Activated naive CD8-positive, alpha-beta T cell treated with anti-CD3 and anti-CD28 coated beads, Interleukin-2, amount 10 ng/mL, durations not matched to agents 7 days and 5 days (primary cell): ENCODE measurements at places on chromosomes 13 and 19.

- no peaks in the 10 kb centered on the region for H3K36me3 ChIP-seq
- H3K4me3 ChIP-seq = no peak overlapping the region
- no peaks in the 10 kb centered on the region for H3K27me3 ChIP-seq
- no peak overlapping the region for H3K27ac ChIP-seq
Observed at GRCh38 chr13:107348471-107348870, 780.5 kb upstream of the ARGLU1 start.

- no peaks in the 10 kb centered on the region for H3K4me1 ChIP-seq
- no peak overlapping the region for H3K4me3 ChIP-seq
- H3K36me3 ChIP-seq = no peaks in the 10 kb centered on the region
- peaks cover 2% of the 10 kb centered on the region for H3K27me3 ChIP-seq
Observed at GRCh38 chr13:78743973-78744372, 85.0 kb upstream of the OBI1 start.

DNA sequence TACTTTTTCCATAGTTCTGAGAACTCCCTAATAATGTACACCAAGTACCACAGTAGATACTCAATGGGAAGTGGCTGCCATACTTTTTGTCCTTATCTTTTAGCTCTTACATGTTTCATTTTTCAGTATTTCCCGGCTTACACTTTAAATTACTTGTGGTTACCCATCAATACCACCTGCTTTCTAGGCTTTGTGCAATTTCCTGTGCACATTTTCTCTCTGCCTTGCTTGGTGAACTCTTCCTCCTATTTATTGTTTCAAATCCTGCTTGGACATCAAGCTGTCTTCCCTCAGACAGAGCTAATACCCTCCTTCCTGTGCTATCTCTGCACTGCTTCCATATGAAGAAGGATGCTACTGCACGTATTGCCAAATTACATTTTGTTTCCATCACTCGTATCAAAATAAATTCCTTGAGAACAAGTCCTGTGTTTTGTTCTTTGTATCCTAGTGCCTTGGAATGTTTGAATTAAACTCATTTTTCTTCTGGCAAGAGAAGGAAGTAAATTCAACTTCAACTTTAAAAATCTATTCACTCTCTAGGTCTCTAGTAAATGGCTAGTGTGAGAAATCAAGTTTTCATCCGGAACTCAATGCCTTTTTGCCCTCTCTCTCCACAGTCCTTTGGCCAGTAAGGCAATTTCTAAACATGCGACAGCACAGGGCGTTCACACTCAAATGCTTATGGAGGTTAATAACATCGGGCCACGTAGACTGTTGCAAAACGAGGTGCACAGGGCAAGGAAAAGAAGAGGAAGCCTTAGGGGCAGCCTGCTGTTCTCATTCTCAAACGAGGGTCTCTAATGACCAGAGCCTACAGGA, 5.6 kb downstream of the ZAR1L start:
- H3K4me1 ChIP-seq = peaks cover 23% of the 10 kb centered on the region
- H3K27ac ChIP-seq = peak overlapping the region; percentile 52
- H3K36me3 ChIP-seq = no peaks in the 10 kb centered on the region
- H3K4me3 ChIP-seq = peak overlapping the region; percentile 57

DNA sequence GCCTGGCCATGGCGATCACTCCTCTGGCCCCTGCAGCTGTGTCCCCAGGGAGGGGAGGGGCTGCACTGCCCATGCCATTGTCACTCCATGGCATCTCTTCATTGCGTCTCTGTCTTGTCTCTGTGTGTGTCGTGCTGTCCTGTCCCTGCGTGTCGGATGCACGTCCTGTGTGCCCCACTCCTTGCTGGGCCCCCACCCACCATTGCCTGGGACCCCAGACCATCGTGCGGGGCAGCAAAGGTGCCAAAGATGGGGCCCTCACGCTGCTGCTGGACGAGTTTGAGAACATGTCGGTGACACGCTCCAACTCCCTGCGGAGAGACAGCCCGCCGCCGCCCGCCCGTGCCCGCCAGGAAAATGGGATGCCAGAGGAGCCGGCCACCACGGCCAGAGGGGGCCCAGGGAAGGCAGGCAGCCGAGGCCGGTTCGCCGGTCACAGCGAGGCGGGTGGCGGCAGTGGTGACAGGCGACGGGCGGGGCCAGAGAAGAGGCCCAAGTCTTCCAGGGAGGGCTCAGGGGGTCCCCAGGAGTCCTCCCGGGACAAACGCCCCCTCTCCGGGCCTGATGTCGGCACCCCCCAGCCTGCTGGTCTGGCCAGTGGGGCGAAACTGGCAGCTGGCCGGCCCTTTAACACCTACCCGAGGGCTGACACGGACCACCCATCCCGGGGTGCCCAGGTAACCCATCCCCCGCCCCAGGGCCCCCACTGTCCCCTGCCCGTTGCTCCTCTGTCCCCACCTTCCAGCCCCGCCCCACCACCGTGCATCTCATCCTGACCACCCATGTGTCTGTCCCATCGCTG, 23.9 kb upstream of the NCCRP1 start:
- DNase-seq = no peak
- H3K27me3 ChIP-seq = no peaks in the 10 kb centered on the region
- no peak overlapping the region for H3K27ac ChIP-seq
- H3K4me3 ChIP-seq = no peak overlapping the region
- no peaks in the 10 kb centered on the region for H3K4me1 ChIP-seq

DNA sequence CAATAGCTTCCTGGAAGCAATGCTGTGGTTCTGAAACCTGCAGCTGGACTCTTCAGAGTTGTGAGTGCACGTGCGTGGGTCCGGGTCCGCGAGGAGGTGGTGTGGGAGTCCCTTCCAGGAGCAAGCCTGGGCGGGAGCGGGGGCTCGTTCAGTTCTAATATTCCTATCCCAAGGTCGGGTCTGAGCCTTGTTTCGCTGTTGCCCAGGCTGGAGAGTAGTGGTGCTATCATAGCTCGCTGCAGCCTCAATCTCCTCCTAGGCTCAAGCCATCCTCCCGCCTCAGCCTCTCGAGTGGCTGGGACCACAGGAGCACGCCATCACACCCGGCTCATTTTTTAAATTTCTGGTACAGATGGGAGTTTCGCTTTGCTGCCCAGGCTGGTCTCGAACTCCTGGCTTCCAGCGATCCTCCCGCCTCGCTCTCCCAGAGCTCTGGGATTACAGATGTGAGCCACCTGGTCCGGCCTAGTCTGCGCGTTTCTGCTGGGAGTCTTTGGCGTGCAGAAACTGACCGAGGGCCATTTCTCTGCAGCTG, 625 bp downstream of the ZFP82 start:
- H3K4me1 ChIP-seq = peaks cover 19% of the 10 kb centered on the region
- H3K4me3 ChIP-seq = peak overlapping the region; percentile 93
- H3K36me3 ChIP-seq = peaks cover 51% of the 10 kb centered on the region
- H3K27ac ChIP-seq = peak overlapping the region; percentile 97
- peaks cover 7% of the 10 kb centered on the region for H3K27me3 ChIP-seq
- no peak for DNase-seq

- no peak overlapping the region for H3K27ac ChIP-seq
- no peaks in the 10 kb centered on the region for H3K36me3 ChIP-seq
- H3K27me3 ChIP-seq = no peaks in the 10 kb centered on the region
- H3K4me3 ChIP-seq = no peak overlapping the region
Observed at GRCh38 chr13:66700117-66700601, 530.0 kb downstream of the PCDH9 start.

GRCh38 chr13:23505007-23505406, 65.2 kb upstream of the TNFRSF19 start:
- no peak overlapping the region for H3K27ac ChIP-seq
- no peaks in the 10 kb centered on the region for H3K36me3 ChIP-seq
- no peaks in the 10 kb centered on the region for H3K4me1 ChIP-seq

- no peak overlapping the region for H3K27ac ChIP-seq
- H3K27me3 ChIP-seq = no peaks in the 10 kb centered on the region
- no peaks in the 10 kb centered on the region for H3K4me1 ChIP-seq
- no peak overlapping the region for H3K4me3 ChIP-seq
Observed at GRCh38 chr13:91045351-91046034, 302.0 kb upstream of the MIR17HG start.

GRCh38 chr13:114146629-114147028, 14.2 kb upstream of the RASA3 start:
- peaks cover 48% of the 10 kb centered on the region for H3K4me1 ChIP-seq
- H3K27ac ChIP-seq = peak overlapping the region; percentile 27
- H3K27me3 ChIP-seq = peaks cover 20% of the 10 kb centered on the region

DNA sequence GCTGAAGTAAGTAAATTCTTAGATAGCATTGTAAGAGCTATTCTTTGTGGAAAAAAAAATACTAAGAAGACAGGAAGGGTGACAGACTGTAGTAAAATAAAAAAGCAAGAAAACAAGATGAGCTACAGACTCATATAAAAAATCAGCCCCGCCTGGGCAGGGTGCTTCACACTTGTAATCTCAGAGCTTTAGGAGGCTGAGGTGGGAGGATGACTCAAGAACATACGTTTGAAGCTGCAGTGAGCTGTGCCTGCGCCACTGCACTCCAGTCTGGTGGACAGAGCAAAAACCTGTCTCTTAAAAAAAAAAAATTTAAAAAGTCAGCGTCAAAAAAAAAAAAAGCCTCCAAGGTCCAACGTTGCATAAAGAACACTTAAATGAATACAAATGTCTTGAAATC, 102.1 kb downstream of the VWA8 start:
- H3K4me1 ChIP-seq = peaks cover 7% of the 10 kb centered on the region
- no peaks in the 10 kb centered on the region for H3K27me3 ChIP-seq
- H3K36me3 ChIP-seq = peaks cover 30% of the 10 kb centered on the region
- no peak for DNase-seq
- no peak overlapping the region for H3K4me3 ChIP-seq

- H3K4me1 ChIP-seq = peaks cover 4% of the 10 kb centered on the region
- H3K36me3 ChIP-seq = no peaks in the 10 kb centered on the region
- H3K27me3 ChIP-seq = no peaks in the 10 kb centered on the region
- H3K27ac ChIP-seq = no peak overlapping the region
Observed at GRCh38 chr19:31013384-31014020, 335.7 kb downstream of the TSHZ3 start.

GRCh38 chr13:40452038-40452666, 214.3 kb downstream of the FOXO1 start:
- peaks cover 2% of the 10 kb centered on the region for H3K36me3 ChIP-seq
- H3K4me3 ChIP-seq = no peak overlapping the region
- no peak for DNase-seq

DNA sequence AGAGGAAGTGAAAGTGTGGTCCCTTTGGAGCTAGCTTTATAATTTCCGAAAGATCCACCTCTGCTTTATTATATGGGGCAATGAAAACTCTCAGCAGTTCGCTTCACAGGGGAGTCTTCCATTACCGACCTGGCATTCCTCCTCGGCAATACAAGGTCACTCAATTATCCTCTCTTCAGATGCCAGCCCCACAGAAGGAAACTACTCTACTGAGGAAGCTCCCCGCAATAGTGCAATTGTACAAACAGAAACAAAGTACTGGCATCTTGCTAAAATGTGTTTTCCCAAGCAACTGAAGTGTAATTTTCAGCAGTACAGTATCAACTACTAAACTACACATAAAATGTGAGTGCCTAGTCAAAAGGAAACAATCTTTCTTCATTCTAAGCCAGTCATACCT, 702.0 kb downstream of the PCDH9 start:
- DNase-seq = no peak
- H3K36me3 ChIP-seq = no peaks in the 10 kb centered on the region
- H3K4me3 ChIP-seq = no peak overlapping the region
- H3K4me1 ChIP-seq = no peaks in the 10 kb centered on the region
- H3K27ac ChIP-seq = no peak overlapping the region
- H3K27me3 ChIP-seq = peaks cover 3% of the 10 kb centered on the region

GRCh38 chr13:100644371-100644770, 30.2 kb downstream of the TMTC4 start:
- no peak overlapping the region for H3K27ac ChIP-seq
- no peak for DNase-seq
- peaks cover 1% of the 10 kb centered on the region for H3K4me1 ChIP-seq
- no peak overlapping the region for H3K4me3 ChIP-seq

GRCh38 chr13:24282256-24282655, 27.1 kb upstream of the C1QTNF9 start:
- peaks cover 27% of the 10 kb centered on the region for H3K36me3 ChIP-seq
- H3K4me3 ChIP-seq = no peak overlapping the region
- DNase-seq = no peak

- no peak overlapping the region for H3K4me3 ChIP-seq
- H3K27ac ChIP-seq = no peak overlapping the region
- H3K27me3 ChIP-seq = peaks cover 9% of the 10 kb centered on the region
Observed at GRCh38 chr13:80048802-80049201, 292.1 kb downstream of the SPRY2 start.

GRCh38 chr13:100662468-100663211, 12.0 kb downstream of the TMTC4 start:
- no peaks in the 10 kb centered on the region for H3K27me3 ChIP-seq
- DNase-seq = no peak
- peaks cover 29% of the 10 kb centered on the region for H3K4me1 ChIP-seq
- H3K27ac ChIP-seq = no peak overlapping the region
- H3K36me3 ChIP-seq = peaks cover 59% of the 10 kb centered on the region

- no peaks in the 10 kb centered on the region for H3K27me3 ChIP-seq
- H3K27ac ChIP-seq = peak within 1 kb of the TSS; percentile 95
- peaks cover 30% of the 10 kb centered on the region for H3K4me1 ChIP-seq
- peak within 1 kb of the TSS; percentile 98 for H3K4me3 ChIP-seq
- peaks cover 30% of the 10 kb centered on the region for H3K36me3 ChIP-seq
- DNase-seq = peak; percentile 90
Observed at GRCh38 chr19:39996811-39997637, at the start of gene ZNF546. ZNF546 (plus strand) TSS chr19:39997060; CDS start chr19:39998327, 1,267 bp downstream.

DNA sequence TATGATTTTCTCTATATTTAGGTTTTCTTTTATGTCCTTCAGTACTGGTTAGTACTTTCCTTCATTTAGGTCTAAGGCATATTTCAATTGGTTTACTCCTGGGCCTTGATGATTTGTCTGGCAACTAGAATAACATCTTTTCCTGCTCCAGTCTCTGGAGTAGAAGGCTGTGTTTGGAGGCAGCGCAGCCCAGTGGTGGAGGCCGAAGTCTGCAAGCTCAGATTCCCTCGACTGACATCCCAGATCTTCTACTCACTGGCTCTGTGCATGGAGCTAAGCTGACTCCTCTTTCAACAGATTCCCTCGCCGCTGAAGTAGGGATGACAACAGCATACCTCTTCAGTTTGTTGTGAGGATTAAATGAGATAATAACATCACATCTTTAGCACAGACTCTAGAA, 141.0 kb downstream of the RAP2A start:
- no peaks in the 10 kb centered on the region for H3K4me1 ChIP-seq
- H3K27me3 ChIP-seq = peaks cover 15% of the 10 kb centered on the region
- no peak overlapping the region for H3K4me3 ChIP-seq
- H3K36me3 ChIP-seq = no peaks in the 10 kb centered on the region

- no peak overlapping the region for H3K27ac ChIP-seq
- peak overlapping the region; percentile 22 for H3K4me3 ChIP-seq
- H3K4me1 ChIP-seq = no peaks in the 10 kb centered on the region
- no peak for DNase-seq
- H3K36me3 ChIP-seq = no peaks in the 10 kb centered on the region
- H3K27me3 ChIP-seq = peaks cover 42% of the 10 kb centered on the region
Observed at GRCh38 chr19:50666346-50667176, 17.3 kb downstream of the C19orf81 start.

DNA sequence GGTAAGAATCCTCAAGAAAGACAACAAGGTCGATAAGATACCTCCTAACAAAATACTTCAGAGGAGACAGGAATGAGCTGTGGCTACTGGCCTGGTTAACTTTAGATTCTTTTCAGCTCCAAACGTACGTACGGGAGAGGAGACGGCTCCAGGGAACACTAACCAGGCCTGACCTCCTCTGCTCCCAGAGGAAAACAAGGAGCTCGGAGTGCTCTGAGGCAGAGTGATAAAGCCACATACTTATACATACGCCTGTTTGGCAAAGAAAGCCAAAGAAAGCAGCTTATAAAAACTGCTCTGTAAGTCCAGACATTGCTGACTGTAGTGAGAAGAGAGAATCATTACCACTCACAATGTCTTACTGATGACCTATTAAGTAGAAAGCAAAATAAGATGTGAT, 263.9 kb downstream of the MZT1 start:
- H3K36me3 ChIP-seq = no peaks in the 10 kb centered on the region
- no peak overlapping the region for H3K4me3 ChIP-seq
- H3K27ac ChIP-seq = no peak overlapping the region
- H3K4me1 ChIP-seq = no peaks in the 10 kb centered on the region

GRCh38 chr19:54393381-54393780, 21.9 kb upstream of the TTYH1 start:
- no peak overlapping the region for H3K27ac ChIP-seq
- no peak for DNase-seq
- H3K36me3 ChIP-seq = no peaks in the 10 kb centered on the region
- peaks cover 7% of the 10 kb centered on the region for H3K27me3 ChIP-seq
- H3K4me3 ChIP-seq = no peak overlapping the region
